ENCODE measurements at places on chromosomes 2 and 18.

DNA sequence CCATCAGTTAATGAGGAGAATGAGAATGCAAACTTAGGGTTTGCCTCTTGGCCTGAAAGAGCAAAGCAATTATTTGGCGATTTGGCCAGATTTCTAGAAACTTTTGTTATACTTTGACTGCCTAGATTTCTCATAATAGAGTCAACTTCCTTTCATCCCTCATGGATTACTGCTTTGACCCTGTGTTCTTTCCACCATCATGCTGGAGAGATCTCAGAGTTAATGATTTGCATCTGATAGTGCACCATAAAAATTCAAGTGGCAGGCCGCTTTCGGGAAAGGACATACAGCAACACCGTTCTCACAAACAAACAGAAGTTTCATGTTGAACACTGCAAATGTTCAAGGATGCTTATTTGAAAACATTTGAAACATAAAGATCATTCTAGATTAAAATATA, 143.7 kb upstream of the ZFP36L2 start:
- DNase-seq = no peak

GRCh38 chr2:219358170-219359075, 25.9 kb upstream of the RESP18 start:
- no peak for DNase-seq

- DNase-seq = no peak
Observed at GRCh38 chr18:69022426-69022825, 224.5 kb downstream of the CCDC102B start.

DNA sequence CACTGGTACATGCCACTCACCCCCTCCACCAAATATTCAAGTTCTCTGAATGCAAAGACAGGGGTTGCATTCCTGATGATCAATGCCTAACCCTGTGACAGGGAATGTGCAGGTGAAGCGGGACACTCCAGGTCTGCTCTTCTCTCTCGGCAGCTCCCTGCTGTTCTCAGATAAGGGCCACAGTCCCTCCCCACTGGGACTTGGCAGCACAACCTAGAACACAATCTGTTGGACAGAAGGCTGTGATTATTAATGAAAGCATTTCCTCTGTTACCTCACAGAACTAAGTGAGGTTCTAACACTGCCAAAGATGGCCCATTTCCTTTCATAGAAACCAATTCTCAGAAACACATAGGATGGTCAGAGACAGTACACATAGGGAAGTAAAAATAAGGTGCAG, 42.7 kb downstream of the VSNL1 start:
- DNase-seq = no peak
